Activated CD8-positive, alpha-beta memory T cell treated with anti-CD3 and anti-CD28 coated beads, Interleukin-2, amount 10 ng/mL, durations not matched to agents 7 days and 5 days (primary cell): ENCODE measurements at places on chromosomes 1 and 21.

- H3K4me3 ChIP-seq = no peak overlapping the region
- no peak overlapping the region for H3K27ac ChIP-seq
- H3K4me1 ChIP-seq = peaks cover 23% of the 10 kb centered on the region
- no peaks in the 10 kb centered on the region for H3K36me3 ChIP-seq
Observed at GRCh38 chr1:183583466-183583865, 6.8 kb downstream of the NCF2 start.

GRCh38 chr1:19151537-19151936, 58.5 kb downstream of the UBR4 start:
- no peaks in the 10 kb centered on the region for H3K27me3 ChIP-seq
- H3K4me3 ChIP-seq = no peak overlapping the region
- peaks cover 76% of the 10 kb centered on the region for H3K36me3 ChIP-seq
- no peak overlapping the region for H3K27ac ChIP-seq

DNA sequence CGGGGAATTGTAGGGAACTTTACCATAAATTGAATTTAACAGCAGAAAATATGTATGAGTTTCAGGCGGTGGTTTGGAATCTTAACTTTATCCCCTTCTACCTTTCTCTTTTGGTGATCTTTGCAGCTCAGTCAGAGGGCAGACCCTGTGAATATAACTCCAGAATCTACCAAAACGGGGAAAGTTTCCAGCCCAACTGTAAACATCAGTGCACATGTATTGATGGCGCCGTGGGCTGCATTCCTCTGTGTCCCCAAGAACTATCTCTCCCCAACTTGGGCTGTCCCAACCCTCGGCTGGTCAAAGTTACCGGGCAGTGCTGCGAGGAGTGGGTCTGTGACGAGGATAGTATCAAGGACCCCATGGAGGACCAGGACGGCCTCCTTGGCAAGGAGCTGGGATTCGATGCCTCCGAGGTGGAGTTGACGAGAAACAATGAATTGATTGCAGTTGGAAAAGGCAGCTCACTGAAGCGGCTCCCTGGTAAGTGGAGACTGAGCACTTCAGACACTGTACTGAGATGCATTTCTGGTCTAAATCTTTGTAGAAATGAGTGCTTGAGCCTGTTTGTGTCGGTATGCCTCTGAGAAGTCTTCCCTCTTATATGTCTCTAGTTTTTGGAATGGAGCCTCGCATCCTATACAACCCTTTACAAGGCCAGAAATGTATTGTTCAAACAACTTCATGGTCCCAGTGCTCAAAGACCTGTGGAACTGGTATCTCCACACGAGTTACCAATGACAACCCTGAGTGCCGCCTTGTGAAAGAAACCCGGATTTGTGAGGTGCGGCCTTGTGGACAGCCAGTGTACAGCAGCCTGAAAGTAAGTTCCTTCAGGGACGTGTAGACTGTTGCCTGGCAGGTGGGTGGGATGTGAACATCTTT, 1.5 kb downstream of the CCN1 start:
- H3K36me3 ChIP-seq = no peaks in the 10 kb centered on the region
- no peak for DNase-seq
- H3K4me3 ChIP-seq = no peak overlapping the region
- peaks cover 22% of the 10 kb centered on the region for H3K4me1 ChIP-seq
- no peak overlapping the region for H3K27ac ChIP-seq

DNA sequence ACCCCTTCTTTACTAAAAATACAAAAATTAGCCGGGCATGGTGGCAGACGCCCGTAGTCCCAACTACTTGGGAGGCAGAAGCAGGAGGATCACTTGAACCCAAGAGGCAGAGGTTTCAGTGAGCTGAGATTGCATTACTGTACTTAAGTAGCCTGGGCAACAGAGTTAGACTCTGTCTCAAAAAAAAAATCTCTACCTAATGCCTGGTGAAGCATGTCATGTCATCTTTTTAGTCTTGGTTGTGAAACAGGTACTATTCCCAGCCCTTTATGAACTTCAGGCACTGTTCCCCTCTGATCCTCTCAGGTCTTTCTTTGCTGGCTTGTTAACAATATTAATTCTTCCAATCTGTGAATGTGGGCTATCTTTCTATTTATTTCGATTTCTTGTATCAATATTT, 22.1 kb downstream of the PRRC2C start:
- no peak for DNase-seq
- no peaks in the 10 kb centered on the region for H3K27me3 ChIP-seq
- H3K4me1 ChIP-seq = peaks cover 75% of the 10 kb centered on the region
- H3K4me3 ChIP-seq = no peak overlapping the region
- peaks cover 33% of the 10 kb centered on the region for H3K36me3 ChIP-seq

DNA sequence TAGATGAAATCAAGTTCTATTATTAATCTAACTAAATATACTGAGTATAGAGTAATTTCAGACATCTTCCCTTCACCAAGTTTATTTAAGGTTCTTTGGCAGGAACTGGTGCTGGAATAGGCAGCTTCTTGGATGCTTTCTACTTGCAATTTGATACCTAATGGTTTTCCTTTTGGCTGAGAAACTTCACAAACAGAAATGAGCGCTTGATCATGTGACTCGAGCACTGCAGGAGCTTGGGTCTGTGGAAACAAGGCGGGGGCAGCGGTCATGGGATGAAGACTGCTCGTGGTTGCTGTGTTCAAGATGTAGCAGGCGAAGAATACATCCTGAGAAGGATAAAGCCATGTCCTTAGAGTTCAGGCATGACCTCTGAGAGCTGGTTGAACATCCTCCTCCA, 136.8 kb downstream of the PTPRC start:
- no peak overlapping the region for H3K4me3 ChIP-seq
- no peaks in the 10 kb centered on the region for H3K27me3 ChIP-seq
- H3K36me3 ChIP-seq = no peaks in the 10 kb centered on the region
- H3K4me1 ChIP-seq = peaks cover 10% of the 10 kb centered on the region
- no peak overlapping the region for H3K27ac ChIP-seq
